ENCODE measurements at places on chromosomes 3 and 15.

- DNase-seq, result no peak
Observed at GRCh38 chr15:60520013-60520824, 41.3 kb upstream of the ICE2 start.

DNA sequence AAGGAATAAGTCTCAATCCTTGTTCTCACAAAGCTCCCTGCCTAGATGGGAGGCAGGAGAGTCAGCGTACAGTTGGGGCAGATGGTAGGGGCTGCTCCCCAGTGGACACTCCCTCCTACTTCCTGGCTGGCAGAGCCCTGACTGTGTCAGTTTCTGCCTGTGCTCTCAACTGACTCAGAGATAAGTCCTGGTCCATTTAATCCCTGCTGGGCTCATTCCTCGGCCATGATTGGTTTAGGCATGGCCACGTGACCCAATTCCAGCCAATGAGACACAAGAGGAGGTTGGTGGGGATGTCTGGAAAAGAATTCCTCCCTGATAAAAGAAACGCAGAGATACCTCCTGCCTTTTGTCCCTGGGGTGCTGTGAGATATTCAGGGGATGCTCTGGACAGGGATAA lies 118.1 kb upstream of the SLC6A11 start:
- DNase-seq, result no peak

- DNase-seq, result no peak
Observed at GRCh38 chr15:65938604-65939003, 69.3 kb downstream of the RAB11A start.

GRCh38 chr3:159416856-159417255 lies 571.8 kb upstream of the IL12A start:
- DNase-seq, result no peak

- DNase-seq, result no peak
Observed at GRCh38 chr3:62781121-62781520, 94.1 kb downstream of the CADPS start.

- DNase-seq, result no peak
Observed at GRCh38 chr3:61340931-61341461, 89.7 kb upstream of the FHIT start.

DNA sequence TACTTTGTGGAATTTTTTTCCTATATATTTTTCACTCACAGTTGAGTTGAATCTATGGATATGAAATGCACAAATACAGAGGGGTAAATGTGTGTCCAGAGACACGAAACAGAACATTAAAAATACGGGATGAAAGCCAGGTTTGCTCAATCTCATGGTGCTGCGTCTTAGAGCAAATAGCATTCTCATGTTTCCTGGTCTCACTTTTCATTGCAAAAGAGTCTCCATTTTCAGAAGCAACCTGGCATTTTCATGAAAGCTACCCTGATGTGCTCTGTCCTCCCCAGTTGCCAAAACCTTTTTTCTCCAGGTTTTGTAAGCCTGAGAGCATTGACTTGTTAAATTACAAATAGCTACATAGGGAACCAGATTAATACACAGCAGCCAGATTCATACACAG lies 49.5 kb upstream of the MBNL1 start:
- no peak for DNase-seq

GRCh38 chr15:69536726-69537512 lies 84.3 kb downstream of the RPLP1 start:
- DNase-seq, result no peak
